Esophagus mucosa (tissue), 1 donor: ENCODE measurements at places on chromosomes 11 and 22. TPM values are rescaled to one million over a fixed set of nuclear protein-coding genes. Genes with fewer than 3 reads are reported as not detected.

DNA sequence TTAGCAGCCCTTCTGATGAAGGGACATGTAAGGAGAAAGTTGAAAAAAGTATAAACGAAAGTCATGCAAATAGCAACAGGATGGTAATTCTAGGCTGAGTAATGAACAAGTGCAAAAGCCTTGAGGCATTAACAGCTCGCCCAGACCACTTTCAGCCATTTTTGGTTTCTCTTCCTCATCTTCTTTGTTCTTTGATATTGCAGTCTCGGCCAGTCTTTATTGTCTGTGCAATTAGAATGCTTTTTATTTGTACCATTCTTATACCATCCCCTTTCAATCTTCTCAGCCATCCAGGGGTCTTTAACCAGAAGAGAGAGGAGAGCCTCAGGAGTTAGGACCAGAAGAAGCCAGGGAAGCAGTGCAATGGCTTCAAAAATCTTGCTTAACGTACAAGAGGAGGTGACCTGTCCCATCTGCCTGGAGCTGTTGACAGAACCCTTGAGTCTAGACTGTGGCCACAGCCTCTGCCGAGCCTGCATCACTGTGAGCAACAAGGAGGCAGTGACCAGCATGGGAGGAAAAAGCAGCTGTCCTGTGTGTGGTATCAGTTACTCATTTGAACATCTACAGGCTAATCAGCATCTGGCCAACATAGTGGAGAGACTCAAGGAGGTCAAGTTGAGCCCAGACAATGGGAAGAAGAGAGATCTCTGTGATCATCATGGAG, 7.3 kb downstream of the TRIM34 start:
- ATAC-seq = no peak

CHRNA10 gene
- 0.64 TPM for total RNA-seq

GRCh38 chr11:96318399-96318798, 24.6 kb downstream of the MAML2 start:
- no peak for ATAC-seq

BDNF gene
- total RNA-seq = 0.92 TPM

GRCh38 chr11:79086056-79086455, 354.8 kb downstream of the TENM4 start:
- ATAC-seq = peak; percentile 73

DNA sequence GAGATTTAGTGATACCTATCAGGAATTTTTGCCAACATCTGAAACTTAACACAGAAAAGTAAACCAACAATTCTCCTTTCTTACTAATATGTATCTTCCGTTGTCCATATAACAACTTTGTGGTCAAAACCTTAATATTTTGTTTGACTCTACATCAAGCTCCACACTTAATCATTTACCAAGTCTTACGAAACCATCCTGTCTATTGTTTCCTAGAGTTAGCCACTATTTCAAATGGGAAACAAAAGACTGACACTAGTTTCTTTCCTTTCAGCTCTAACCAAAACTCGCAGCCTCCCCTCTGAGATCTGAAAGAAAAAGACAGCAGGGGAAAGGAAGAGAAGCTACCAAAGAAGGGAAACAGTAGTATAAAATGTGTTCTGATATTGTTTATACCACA, 26.5 kb upstream of the PRDM10 start:
- no peak for ATAC-seq
